B cell (primary cell): ENCODE measurements at places on chromosomes 5 and 9. TPM values are rescaled to one million over a fixed set of nuclear protein-coding genes. Genes with fewer than 3 reads are reported as not detected.

DNA sequence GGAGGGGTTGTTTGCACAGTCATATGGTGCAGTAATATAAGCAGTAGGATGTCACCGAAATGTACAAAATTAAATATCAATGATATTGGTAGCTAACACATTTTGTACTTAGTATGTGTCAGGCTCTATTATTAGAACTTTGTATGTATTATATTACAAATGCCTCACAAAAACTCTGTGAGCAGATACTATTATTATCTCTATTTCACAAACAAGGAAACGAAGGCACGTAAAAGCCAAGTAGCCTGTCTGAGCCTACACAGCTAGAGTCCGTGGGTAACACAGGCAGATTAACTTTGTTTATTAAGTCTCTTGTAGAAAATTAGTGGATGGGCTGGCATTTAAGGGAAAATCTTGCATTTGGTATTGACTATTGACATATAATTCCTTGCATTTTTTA, 284.3 kb upstream of the DAB2 start:
- DNase-seq = no peak

DNA sequence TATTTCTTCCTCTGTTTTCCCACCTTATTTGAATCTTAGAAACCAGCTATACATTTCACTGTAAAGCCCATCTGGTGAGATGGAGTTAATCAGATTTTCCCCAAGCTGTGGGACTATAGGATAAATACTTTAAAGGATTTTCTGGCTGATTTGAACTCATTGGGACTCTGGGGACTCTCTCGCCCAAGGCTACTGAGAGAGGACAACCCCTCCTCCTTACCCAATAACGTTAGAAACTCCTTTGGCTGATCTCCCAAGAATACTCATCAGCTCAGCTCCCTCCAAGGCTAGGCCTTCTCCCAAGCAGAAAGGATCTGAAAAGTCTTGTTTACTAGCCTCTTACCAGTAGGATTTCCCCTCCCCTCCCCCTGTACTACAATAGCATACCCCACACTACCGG, 1.5 kb upstream of the GLRA1 start:
- no peak for DNase-seq

DNA sequence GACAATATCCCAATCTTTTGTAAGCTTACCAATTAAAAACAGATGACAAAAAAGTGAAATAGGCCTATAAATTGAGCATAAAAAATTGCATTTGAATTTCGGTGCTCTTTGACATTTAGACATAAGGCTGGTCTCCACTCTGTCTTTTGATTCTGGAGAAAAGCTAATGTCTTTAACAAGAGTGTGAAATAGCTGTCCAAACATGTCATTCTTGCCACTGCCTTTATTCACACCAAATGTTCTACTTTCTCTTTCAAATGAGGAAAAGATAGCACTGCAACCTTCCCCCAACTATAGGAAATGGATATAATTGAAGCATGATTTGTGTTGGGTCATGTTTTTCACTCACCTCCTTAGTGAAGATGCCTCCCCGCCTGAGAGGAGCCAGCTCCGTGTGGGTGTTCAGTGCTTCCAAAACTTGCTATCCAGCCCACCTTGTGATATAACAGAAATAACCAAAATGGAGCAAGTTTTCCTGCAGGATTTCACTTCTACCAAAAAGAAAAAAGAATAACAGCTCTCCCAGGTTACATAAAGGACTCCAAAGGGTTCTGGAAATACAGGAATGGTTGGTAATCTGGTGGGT, 55.2 kb upstream of the STK32A start:
- DNase-seq = no peak

GRCh38 chr5:54390015-54390414, 65.5 kb upstream of the HSPB3 start:
- DNase-seq = no peak

Gene SLC36A3
- total RNA-seq = not detected in 2 replicates

Gene PTPRD
- not detected in 2 replicates for total RNA-seq

Gene SV2C
- total RNA-seq = 0.07 TPM in 1 of 2 replicates, not detected in the other

Gene SPATA31A6
- total RNA-seq = not detected in 2 replicates

Gene SLC45A2
- total RNA-seq = 0.39 TPM in 1 of 2 replicates, not detected in the other

Gene FCN1
- 2.1 and 2.2 TPM in 2 replicates for total RNA-seq
